AG04450 (cell line): ENCODE measurements at places on chromosomes 3 and 15.

GRCh38 chr15:73355612-73356265, 13.0 kb downstream of the HCN4 start:
- no peak for DNase-seq

DNA sequence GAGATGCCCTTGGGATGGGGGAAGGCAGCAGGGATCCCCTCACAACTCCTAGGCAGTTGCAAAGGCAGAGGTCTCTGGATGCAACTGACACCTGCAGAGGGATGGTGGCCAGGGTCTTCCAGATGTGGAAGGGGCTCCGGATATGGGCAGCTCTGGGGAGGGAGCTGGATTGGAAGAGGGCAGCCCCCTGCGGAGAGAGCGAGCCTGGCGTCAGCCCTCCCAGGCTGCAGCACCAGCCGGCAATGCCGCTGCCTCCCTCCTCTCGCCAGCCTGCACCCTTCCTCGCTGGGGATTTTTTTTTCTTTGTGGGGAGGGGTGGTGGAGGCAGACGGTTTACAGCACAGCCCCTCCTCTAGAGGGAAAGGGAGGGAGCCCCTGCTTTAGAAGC, 1.6 kb downstream of the INSYN1 start:
- no peak for DNase-seq

GRCh38 chr3:195596765-195597171, 13.0 kb upstream of the APOD start:
- DNase-seq, result no peak

GRCh38 chr3:69178082-69178481, 55.7 kb upstream of the LMOD3 start:
- DNase-seq, result no peak

GRCh38 chr3:184361932-184362667, 590 bp downstream of the POLR2H start:
- no peak for DNase-seq

GRCh38 chr3:174955513-174956016, 96.4 kb downstream of the NAALADL2 start:
- DNase-seq, result no peak

- no peak for DNase-seq
Observed at GRCh38 chr15:28128031-28128430, 28.9 kb upstream of the OCA2 start.

DNA sequence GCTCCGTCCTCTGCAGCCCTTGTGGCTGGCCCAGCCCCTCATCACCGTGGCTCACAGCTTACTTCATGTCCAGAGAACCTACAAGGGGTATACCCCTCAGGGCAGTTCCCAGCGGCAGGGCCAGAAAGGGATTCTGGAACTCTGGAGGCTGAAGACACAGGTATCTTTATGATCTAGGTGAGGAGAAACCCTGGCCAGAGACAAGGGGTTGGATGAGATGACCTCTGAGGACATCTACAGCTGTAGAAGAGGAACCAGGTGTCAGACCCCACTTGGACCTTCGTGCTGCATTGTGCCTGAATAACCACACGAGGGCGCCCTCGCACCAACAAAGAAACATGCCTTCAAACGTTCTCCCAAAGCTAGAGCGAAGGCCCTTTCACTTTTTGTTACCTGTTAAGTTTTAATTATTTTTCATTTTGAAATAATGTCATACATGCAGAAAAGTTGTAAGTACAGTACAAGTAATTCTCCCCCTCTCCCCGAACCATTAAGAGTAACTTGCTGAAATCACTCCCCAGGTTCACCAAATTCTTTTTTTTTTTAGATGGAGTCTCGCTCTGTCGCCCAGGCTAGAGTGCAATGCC, 118.7 kb upstream of the SMAD3 start:
- no peak for DNase-seq

- no peak for DNase-seq
Observed at GRCh38 chr3:87997298-87997697, 61.5 kb downstream of the CGGBP1 start.

DNA sequence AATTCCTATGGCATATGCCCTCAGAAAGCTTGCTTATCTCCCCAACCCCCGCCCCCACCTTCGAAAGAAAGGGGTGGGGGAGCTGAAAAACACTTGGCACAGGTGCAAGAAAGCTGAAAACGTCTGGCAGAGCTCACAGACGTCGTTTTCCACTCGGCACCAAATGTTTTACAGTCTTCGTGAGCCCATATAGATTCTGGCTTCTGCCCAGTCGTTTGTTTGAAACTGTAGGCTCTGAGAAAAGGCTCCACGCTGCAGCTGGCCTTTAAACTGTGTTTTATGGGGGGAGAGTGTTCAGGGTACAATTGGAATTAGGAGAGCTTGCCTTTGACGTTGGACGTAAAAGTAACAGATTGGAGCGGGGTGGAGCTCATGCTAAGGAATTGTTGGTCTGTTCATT, 130.3 kb downstream of the MDFIC2 start:
- DNase-seq, result no peak

GRCh38 chr3:58129041-58129770, 81.6 kb downstream of the DNASE1L3 start:
- no peak for DNase-seq

- DNase-seq, result no peak
Observed at GRCh38 chr15:52098323-52098722, 14.3 kb downstream of the BCL2L10 start.

DNA sequence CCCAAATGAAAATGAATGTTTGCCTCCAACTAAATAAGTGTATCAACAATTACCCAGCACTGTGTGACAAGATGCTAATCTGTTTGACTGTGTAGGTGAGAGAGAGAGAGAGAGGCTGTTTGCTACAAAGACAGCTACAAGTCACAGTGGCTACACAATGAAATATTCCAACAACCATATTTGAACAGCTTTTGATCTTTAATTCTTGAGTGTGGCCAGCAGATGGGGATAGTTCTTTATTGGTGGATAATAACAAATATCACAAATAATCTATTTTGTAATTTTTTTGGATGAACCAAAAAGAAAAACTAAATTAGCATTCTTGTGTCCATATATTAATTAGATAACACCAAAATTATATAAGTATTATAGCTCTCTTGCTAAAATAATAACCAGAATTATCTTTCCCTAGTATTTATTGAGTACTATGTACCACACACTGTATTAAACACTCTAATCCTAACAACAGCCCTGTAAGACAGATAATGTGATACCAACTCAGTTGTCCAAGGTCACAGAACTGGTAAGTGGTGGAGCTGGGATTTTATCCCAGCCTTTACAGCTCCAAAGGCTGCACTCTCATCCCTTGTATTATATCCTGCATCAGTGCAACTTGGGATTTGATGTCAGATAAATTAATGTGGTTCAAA, 61.9 kb upstream of the C3orf80 start:
- peak; percentile 15 for DNase-seq
